Activated T-cell treated with anti-CD3 and anti-CD28 coated beads for 1 hour (primary cell): ENCODE measurements at places on chromosomes 2 and 18.

- DNase-seq, result no peak
Observed at GRCh38 chr2:38747007-38747424, 4.1 kb downstream of the SRSF7 start.

DNA sequence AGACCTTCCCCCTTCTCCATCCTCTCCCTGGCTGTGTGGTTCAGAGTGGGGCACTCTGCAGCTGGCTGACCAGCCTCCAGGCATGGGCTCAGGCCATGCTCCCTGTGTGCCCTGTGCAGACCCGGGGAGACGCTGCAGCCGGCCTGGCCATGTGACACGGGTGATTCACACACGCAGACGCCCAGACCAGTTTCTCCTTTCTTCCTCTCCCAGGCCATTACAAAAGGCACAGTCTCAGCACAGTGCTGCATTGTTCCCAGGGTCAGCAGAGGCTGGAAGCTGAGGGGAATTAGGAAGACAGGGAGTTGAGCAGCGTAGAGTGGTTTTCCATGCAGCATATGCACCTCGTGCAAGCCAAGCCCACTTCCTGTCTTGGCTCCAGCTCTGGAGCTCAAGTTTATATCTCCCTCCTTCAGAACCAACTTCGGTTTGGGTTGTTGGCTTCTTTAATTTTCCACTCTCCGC lies 288.5 kb downstream of the TNS1 start:
- no peak for DNase-seq

- peak; percentile 64 for DNase-seq
Observed at GRCh38 chr2:230219419-230220331, at the start of gene SP110. Gene SP110 (minus strand): TSS chr2:230219984. CDS start chr2:230216927, 3,057 bp downstream.

- DNase-seq, result no peak
Observed at GRCh38 chr2:66428986-66429612, 5.8 kb upstream of the MEIS1 start.

- no peak for DNase-seq
Observed at GRCh38 chr2:239024226-239024625, 176.3 kb downstream of the TWIST2 start.

GRCh38 chr18:23105030-23105429 lies 30.3 kb upstream of the CABLES1 start:
- no peak for DNase-seq

- no peak for DNase-seq
Observed at GRCh38 chr2:98664323-98664722, 55.9 kb downstream of the UNC50 start.

GRCh38 chr2:51880153-51880552 lies 848.2 kb upstream of the NRXN1 start:
- no peak for DNase-seq

DNA sequence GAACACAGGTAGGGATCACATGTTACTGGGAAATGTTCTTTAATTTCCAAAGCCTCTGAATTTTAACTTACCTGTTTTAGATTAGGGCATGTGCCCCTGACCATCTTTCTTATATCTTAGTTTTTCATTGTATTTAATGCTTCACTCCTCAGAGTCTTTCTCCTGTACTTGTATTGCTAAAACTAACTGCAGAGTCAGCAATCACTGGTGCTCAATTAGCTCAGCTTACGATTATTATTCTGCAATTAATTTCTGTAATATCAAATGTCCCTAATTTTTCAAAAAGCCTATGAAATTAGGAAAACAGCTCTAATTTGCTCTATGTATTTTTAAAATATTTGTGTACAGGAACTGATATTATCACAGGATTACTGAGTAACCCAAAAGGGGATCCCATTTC lies 693.2 kb upstream of the SLC8A1 start:
- DNase-seq, result no peak

DNA sequence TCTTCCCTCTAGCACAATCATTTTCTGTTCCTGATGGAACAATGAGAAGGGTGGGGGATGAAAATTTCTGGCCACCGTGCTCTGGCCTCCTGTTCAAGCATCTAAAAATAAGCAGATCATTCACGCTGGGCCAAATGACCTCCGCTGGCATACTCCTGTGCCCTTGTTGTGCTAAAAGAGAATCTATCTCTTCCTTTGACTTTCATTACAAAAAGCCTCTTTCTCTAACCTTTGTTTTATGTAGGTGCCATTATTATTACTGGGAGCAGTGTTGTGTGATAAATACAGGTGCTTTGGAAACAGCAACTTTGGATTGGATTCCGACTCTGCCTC lies 44.6 kb upstream of the B3GNT2 start:
- no peak for DNase-seq

DNA sequence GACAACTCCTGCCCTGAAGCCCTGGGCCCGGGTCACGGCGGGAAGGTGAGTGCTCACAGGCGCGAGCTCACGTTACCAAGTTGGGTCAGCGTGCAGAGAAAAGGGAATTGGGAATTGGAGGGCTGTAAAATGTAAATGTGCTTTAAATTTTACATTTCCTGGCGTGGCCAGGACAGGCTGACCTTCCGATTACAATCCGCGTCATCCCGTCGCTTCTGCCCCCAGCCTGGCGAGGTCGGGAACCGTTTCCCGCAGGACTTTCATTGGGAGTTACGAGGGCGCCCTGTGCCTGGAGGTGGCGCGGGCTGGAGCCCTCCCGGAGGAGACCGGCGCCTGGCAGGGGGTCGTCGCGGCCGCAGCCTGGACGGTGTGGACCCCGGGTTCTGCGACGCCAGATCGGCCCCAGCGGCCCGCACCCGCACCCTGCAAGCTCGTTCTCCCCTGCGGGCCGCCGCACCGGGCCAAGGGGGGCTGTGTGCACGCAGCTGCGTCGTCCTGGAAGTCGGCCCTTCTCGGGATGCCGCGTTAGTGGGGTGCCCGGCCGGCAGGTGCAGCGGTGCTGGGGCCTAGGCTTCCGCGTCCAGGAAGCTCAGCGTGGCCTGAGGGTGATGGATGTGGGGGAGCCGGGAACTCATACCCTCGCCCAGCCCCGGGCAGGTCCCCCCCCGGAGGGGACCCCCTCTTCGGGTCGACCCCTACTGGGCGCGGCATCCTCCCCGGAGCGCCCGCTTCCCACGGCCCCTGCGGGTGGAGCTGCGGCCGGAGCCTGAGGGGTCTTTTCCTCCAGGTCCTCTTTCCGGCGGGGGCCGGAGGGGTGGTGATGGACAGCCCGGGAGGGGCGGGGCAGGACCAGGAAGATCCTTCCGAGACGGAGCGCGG lies 63.9 kb downstream of the LRRFIP1 start:
- no peak for DNase-seq

GRCh38 chr18:55968550-55968949 lies 380.6 kb upstream of the TCF4 start:
- DNase-seq, result no peak

DNA sequence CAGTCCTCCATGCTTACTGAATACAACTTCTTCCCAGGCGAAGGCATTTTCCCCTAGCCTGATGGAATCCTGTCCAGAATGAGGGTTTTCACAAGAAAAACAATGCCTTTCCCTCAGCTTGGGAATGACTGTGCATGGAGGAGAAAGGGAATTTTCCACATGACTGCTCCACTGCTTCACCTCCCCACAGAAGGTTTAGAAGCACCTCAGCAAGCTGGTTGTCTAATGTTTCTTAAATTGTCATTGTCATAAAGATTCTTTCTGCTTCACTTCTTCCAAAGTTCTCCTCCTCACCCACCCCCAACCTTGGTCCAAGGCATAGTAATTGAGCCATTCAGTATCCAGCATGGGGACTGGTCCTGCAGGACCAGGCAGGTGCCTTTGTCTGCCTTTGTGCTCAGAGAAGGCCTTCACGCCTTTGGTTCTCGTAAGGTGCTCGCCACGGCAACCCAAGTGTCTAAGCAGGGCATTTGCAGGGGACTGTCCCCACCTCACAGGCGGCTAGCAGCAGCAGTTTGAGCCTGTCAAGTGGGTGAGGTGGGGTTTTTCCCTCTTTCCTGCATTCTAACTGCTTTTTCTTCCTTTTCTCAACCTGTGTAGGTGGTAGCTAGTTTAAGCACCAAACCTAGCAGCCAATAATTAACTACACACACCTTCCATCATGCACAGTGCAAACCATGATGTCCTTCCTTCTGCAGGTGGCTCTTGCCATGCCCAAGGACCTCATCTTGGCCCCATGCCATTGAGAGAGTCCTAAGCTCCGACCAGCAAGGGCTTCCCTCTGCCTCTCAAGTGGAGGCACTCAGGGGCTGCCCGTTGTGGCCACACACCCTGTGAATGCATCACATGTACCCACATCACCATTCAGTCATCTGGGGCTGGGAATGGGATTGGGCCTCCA lies 65.7 kb upstream of the BCL2L11 start:
- no peak for DNase-seq

DNA sequence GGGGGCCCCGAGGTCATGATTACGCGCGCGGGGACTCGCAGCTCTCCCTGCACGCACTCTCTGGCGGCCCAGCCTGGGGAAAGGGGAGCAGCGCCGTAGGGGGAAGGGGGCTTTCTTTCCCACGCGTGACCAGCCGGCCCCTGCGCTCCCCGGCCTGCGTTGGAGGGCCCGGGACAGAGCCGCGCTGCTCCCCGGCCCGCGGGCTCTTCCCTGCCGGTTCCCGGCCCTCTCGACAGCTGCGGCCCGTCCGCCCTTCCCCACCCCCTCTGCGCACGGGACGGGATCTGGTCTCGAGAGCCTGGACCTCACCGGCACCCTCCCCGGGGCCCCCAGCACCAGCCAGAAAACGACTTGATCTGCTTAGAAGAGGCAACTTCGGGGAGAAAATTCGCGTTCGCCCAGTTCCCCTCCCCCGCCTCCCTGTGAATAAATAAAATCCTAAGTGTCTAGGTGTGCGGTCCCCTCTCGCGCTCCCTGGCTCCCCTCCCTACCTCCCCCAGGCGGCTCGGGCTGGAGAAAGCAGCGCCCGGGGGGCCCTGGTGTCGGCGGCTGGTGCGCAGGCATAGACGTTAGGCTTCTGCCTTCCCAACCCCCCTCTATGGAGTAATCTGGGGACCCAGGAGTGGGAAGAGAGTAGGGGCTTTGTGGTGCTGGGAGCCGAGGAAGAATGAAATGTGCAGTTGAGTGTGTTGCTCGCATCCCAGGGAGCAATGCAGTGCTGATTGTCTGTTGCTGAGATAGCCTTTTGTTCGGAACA lies 803 bp upstream of the FIGN start:
- DNase-seq, result no peak

DNA sequence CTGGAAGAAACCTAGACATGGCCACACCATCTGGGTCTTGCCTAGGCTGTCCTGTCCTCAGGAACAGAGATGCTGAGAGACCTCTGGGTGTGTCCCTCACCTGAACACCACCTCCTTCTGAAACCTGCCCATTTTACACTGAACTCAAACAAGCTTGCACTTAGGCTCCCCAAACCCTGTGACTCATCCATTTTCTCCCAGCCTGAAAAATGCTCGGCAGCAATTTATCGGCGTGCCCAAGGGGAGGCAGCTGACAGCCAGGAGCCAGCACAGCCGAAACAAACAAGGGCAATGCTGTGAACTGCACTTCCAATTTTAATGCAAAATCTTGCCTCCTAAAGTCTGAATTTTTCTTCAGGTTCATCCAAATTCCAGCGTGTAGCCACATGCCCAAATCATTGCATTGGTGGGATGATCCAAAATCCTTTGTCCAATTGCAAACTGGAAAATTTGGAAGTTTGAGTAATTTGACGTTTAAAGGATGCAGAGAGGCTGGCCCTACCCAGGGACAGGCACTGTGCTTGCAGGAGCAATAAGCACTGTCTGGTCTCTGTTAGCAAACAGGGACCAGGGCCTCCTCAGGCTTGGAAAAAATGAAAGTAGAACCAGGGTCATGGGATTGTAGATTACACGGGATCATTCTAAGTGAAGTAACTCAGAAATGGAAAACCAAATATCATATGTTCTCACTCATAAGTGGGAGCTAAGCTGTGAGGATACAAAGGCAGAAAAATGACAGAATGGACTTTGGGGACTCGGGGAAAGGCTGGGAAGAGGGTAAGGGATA lies 67.7 kb downstream of the GALNT14 start:
- DNase-seq, result no peak

GRCh38 chr18:49884959-49885358 lies 71.6 kb upstream of the ACAA2 start:
- no peak for DNase-seq

DNA sequence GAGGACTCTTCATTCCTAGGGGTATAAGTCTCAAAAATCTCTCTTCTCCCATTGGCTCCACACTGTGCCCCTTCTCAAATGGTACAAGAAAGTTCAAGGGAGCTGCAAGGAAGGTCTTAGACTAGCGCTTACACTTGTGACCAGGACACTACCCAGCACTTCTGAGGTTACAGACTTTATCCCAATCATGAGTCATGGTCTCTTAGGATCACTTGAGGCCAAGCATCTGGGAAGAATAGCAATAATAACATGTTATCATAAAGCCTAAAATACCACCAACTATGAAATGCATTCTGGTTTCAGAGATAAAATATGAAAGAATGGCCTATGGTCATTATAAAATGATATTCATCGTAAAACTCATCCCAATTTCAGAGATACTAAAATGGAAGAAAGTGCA lies 309.9 kb upstream of the PKDCC start:
- DNase-seq, result no peak

GRCh38 chr2:121664086-121664485 lies 14.8 kb upstream of the CLASP1 start:
- DNase-seq, result no peak

DNA sequence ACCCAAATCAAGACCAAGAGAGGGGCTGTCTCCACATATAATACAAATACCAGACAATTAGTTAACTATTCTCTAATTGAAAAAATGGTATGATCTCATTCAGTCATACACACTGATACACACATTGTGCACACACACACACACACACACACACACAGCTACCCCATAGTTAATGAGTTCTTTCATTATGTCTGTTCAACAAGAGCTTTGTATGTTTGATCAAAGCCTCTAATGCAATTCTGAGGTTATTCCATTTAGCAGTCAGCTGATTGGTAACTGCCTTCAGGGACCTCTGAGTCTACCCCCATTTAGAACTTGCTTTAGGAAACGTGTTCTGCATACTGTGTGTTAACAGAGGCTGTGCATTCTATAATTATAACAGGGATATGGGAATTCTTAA lies 741.4 kb upstream of the LRRTM4 start:
- DNase-seq, result no peak

GRCh38 chr2:23639406-23639982 lies 254.5 kb downstream of the KLHL29 start:
- DNase-seq, result no peak

- no peak for DNase-seq
Observed at GRCh38 chr2:3403587-3404334, 24.3 kb downstream of the TRAPPC12 start.

GRCh38 chr18:46331316-46331715 lies 227.1 kb downstream of the HAUS1 start:
- DNase-seq, result no peak

- no peak for DNase-seq
Observed at GRCh38 chr2:241911551-241911950, 42.0 kb downstream of the RTP5 start.
